ENCODE measurements at places on chromosomes 12 and 14. TPM values are rescaled to one million over a fixed set of nuclear protein-coding genes. Genes with fewer than 3 reads are reported as not detected.

DNA sequence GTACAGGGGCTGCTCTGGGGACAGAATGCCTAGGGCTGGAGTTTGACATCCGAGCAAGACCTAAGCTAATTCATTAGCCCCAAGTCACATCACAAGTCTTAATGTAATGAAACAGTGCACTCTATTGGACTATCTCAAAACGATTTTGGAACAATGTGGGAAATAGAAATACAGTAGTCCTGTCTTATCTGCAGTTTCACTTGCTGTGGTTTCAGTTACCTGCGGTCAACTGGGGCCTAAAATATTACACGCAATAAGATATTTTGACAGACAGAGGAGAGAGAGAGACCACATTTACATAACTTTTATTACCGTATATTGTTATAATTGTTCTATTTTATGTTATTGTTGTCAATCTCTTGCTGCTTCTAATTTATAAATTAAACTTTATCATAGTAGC is 21.1 kb downstream of the MOAP1 start:
- no peak for DNase-seq

GRCh38 chr12:108510836-108511235 is 4.2 kb upstream of the FICD start:
- no peak for DNase-seq

DNA sequence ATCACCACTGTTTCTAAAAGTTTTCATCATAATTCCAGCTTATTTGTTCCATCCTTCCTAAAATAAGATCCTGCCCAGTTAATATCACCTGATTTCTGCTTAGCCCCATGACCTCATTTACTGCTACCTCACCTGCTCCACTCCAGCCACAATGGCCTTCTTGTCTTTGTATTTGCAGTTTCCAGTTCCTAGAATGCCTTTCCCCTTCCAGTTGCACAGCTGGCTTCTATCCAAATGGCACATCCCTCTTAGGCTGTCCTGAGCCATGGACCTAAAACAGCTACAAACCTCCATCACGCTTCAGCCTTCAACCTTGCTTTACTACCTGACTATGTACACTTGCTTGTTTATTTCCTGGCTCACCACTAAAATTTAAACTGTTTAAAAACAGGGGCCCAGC is 6.5 kb upstream of the LGMN start:
- DNase-seq, result no peak

DNA sequence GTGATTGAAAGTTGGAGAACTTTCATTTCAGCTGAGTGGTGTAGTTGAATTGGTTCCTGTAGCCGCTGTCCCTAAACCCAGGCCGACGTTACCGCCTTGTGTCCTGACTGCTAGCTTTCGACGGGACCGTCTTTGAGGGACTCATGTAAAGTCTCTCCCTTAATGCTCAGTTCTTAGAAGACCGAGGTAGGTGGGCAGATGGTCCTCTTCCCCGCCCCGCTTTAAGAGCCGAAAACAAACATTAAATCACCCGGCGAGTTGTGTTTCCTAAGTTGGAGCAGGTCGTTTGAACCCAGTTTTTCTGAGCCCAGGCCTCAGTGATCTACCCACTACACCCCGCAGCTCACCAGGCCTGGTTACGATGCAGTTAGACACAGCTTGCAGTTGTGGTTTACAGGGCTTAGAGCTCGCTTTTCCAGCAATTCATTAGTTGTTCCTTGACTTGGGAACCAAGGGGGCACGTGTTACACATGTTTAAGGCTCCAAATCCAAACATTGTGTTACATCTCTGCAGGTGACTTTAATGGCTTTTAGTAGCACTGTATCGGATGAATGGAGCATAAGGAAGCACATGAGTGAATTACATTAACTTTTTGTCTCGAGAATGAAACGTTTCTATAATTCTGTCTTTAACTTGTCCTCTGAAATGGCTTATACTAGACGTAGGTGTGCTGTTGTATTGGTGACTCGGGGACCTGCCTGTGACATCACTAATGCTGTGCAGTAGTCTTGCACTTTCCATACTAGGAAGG is 790 bp downstream of the NEDD1 start:
- DNase-seq, result peak; percentile 47

GRCh38 chr14:33808187-33808586 is 142.7 kb downstream of the EGLN3 start:
- DNase-seq, result no peak

DNA sequence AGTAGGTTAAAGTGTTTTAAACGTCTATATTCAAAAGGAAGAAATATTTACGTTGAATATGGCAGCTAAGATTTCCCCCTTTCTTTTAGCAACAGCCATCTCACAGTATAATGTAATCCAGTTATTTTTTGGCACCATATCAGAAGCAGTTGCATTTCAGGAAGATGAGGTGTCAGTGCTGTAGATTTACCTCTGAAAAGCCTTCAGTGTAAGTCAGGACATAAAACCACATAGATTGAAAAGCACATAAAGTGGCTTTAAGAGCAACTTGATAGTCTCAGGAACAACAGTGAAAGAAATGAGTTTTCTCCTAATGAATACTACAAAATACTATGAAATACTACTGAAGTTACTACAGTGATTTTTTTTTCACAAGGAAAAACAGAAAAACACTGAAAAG is 6.9 kb downstream of the MLH3 start:
- DNase-seq, result peak; percentile 59

DNA sequence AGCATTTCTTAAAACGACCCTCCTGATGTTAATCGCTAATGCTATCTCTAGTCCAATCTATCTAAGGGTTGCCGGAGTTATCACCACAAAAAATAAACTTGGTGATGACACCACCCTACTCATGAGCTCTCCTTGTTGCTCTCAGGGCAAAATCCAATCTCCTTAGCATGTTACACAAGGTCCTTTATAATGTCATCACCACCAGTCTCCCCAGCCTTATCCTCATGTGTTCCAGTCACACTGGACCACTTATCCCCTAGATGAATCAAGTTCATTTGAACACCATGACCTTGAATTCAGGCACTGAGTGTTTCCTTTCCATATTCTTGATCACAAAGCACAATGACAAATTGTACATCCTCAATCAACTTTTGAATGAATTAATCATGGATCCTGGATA is 19.0 kb upstream of the DRAM1 start:
- no peak for DNase-seq

DNA sequence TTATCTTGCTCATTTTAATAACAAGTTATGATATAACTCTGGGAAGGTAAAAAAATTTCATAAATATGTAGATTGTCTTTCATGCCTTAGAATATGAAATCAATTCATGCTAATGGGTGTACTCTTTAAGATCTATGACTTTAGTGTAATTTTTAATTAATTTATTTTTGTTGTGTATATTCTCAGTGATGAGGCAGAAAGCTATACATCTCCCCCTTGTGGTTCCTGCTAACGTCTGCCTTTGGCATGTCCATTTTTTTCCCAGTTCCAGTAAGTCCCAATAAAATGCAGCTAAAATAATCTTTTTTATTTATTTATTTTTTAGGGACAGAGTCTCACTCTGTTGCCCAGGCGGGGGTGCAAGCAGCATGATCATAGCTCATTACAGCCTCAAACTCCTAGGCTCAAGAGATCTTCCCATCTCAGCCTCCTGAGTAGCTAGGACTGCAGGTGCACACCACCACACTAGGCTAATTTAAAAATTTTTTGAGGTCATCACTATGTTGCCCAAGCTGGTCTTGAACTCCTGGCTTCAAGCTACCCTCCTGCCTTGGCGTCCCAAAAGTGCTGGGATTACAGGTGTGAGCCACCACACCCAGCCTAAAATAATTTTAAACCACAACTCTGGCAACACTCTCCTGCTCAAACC is 3.3 kb upstream of the CHURC1 start:
- peak; percentile 50 for DNase-seq

- DNase-seq, result no peak
Measured at GRCh38 chr12:56954958-56955355, 2.5 kb downstream of the RDH16 start.

DNA sequence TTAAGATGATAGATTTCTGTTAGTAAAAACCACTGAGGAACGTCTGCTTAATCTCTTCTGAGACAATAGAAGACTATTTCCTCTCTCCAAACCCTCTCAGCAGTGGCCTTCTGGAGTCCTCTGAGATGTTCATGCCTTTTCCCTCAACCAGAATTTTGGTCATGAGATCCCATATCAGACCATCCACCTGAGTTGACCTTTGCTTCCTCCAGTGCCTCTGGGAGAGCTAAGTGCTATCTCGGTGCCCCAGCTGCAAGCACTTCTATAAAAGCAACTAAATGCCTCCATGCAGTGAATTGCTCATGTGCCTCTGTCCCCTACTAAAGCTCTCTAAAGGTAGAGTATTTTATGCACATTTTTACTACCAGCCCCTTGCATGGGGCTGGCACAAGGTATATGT is 172.8 kb upstream of the BCL2L14 start:
- DNase-seq, result no peak

DNA sequence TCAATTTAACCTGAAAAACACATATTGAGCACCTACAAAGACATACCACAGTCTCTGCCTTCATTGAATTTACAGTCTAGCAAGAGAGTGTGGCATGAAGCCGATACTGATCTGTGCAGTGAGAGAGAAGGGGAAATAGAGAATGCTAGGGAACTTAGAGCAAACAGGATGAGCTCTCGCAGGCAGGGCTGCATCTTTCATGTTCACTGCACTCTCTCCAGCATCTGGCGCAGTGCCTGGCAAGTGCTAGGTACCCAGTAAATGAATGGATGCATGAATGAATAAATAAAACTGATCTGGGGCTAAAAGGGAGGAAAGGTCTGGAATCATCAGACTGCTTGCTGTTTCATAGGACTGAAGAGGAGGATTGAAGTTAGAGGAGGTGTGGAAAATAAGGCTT is 256.5 kb upstream of the NPAS3 start:
- no peak for DNase-seq

DNA sequence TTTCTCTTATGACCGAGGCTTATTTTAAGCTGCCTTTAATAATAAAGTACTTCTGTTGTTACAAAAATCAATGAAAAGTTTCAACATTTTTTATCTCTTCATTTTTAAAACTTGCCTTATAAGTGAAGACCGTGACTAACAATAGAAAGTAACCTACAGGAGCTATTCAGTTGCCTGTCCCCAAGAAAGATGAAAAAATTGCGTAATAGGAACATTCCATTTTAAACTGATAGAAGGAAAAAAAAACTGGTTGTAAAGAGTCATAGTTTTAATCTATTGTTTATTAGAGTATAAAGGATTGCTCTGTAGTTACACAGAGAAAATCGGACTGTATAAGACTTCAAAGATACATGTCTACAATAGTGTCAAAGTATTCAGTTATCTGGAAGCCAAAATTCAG is 83.3 kb downstream of the DAAM1 start:
- peak; percentile 48 for DNase-seq

GRCh38 chr14:78048120-78048519 is 122.1 kb upstream of the NRXN3 start:
- DNase-seq, result no peak

DNA sequence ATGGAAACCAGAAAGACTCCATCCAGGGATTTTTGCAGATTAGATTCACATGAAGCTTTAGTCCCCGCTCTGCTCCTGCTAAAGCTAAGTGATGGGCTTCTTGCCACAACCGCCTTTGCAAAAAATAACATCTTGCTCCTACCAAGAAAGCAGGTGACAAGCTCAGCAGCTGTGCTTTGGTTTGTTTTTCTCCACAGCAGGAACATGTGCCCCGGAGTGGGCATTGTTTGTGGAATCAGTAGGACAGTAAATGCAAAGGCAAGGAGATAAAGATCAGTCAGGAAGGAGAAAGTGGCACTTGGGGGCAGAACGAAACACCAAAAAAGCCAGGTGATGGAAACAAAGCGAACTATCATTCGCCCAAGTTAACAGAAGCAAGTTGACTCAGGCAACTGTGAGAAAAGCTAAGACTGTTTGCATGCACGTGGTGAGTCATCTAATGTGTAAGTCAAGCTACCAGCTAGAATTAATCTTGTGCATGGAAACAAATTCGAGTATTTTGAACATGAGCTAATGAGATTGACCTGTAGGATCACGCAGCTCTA is 165.5 kb upstream of the PLXNC1 start:
- DNase-seq, result peak; percentile 62

GRCh38 chr12:54199034-54199433 is 10.2 kb upstream of the SMUG1 start:
- DNase-seq, result no peak

The SLC17A8 gene
- total RNA-seq, result not detected

The ZDHHC22 gene
- not detected for total RNA-seq

The GAS2L3 gene
- total RNA-seq, result 24.5 TPM

The HRK gene
- total RNA-seq, result not detected

The HOXC5 gene
- 1.3 TPM for total RNA-seq

The CAPS2 gene
- total RNA-seq, result 7.8 TPM

The RD3L gene
- not detected for total RNA-seq

The GPR135 gene
- 6.5 TPM for total RNA-seq

The KRT86 gene
- total RNA-seq, result under 0.01 TPM

The ERP27 gene
- total RNA-seq, result not detected

The KLRF1 gene
- 0.32 TPM for total RNA-seq

The TAS2R50 gene
- 5.8 TPM for total RNA-seq

The SDR9C7 gene
- not detected for total RNA-seq

The OR6C65 gene
- not detected for total RNA-seq

The EIF2S3B gene
- 9.5 TPM for total RNA-seq

Data from fibroblast of villous mesenchyme (primary cell).